T-helper 1 cell treated with Interleukin-12 subunit alpha and Interleukin-12 subunit beta and Interleukin-4 antibody, amounts not matched to agents 30 ng/mL and 1 ng/mL, for 36 hours (primary cell): ENCODE measurements at places on chromosomes 2 and 18. TPM values are rescaled to one million over a fixed set of nuclear protein-coding genes. Genes with fewer than 3 reads are reported as not detected.

The GCG gene
- total RNA-seq: not detected in 2 replicates

The SLC1A4 gene
- 35.7 and 38.1 TPM in 2 replicates for total RNA-seq

The TCF23 gene
- 0.05 TPM in 2 replicates for total RNA-seq

The INHBB gene
- not detected in 2 replicates for total RNA-seq

The BUB1 gene
- total RNA-seq: 87.5 and 88.5 TPM in 2 replicates

The ELOA2 gene
- not detected in 2 replicates for total RNA-seq

The POTEC gene
- total RNA-seq: not detected in 2 replicates

The IL1A gene
- 1.7 and 2.0 TPM in 2 replicates for total RNA-seq

The APCDD1 gene
- not detected in 2 replicates for total RNA-seq

The PFN4 gene
- total RNA-seq: 0.29 TPM in 1 of 2 replicates, not detected in the other

The STARD6 gene
- 0.27 TPM in 1 of 2 replicates, not detected in the other for total RNA-seq

The ABCB11 gene
- total RNA-seq: 0.05 TPM in 1 of 2 replicates, not detected in the other

The LCT gene
- 0.49 and 0.74 TPM in 2 replicates for total RNA-seq

The COLEC12 gene
- total RNA-seq: not detected in 2 replicates

The APLF gene
- 3.3 and 3.5 TPM in 2 replicates for total RNA-seq

The MARCHF4 gene
- total RNA-seq: not detected in 2 replicates

The IL36G gene
- total RNA-seq: 0.29 TPM in 1 of 2 replicates, not detected in the other

The TBR1 gene
- 0.05 and 0.10 TPM in 2 replicates for total RNA-seq

The EN1 gene
- total RNA-seq: not detected in 2 replicates

The TLX2 gene
- total RNA-seq: 1.2 and 1.6 TPM in 2 replicates

The NGEF gene
- not detected in 2 replicates for total RNA-seq

The NR4A2 gene
- 5.5 TPM in 2 replicates for total RNA-seq

The SH3RF3 gene
- 0.22 and 0.24 TPM in 2 replicates for total RNA-seq

The COL4A4 gene
- total RNA-seq: not detected in 2 replicates

The UGT1A9 gene
- total RNA-seq: not detected in 2 replicates

The CDH2 gene
- 0.27 and 0.61 TPM in 2 replicates for total RNA-seq

The TXNDC2 gene
- not detected in 2 replicates for total RNA-seq

The CTAGE1 gene
- not detected in 2 replicates for total RNA-seq

The AOX1 gene
- 0.32 and 0.34 TPM in 2 replicates for total RNA-seq

The CYS1 gene
- 1.3 and 1.6 TPM in 2 replicates for total RNA-seq

The CDH19 gene
- not detected in 2 replicates for total RNA-seq

The RBM45 gene
- total RNA-seq: 23.1 and 25.6 TPM in 2 replicates

The SLC19A3 gene
- total RNA-seq: not detected in 2 replicates

The DSG1 gene
- total RNA-seq: not detected in 2 replicates

The ABCG8 gene
- total RNA-seq: not detected in 2 replicates

The PLEKHH2 gene
- 0.05 and 0.10 TPM in 2 replicates for total RNA-seq

The CYP1B1 gene
- 13.2 and 15.6 TPM in 2 replicates for total RNA-seq

The CLASP1 gene
- total RNA-seq: 68.8 and 76.0 TPM in 2 replicates

The USP40 gene
- 10.3 and 11.0 TPM in 2 replicates for total RNA-seq

The ASB18 gene
- not detected in 2 replicates for total RNA-seq

The SYT4 gene
- not detected in 2 replicates for total RNA-seq

The LIMS2 gene
- total RNA-seq: 12.4 and 13.9 TPM in 2 replicates

The DYSF gene
- 0.12 and 0.17 TPM in 2 replicates for total RNA-seq

The ADCYAP1 gene
- not detected in 2 replicates for total RNA-seq

The EMX1 gene
- total RNA-seq: not detected in 2 replicates

The OTX1 gene
- not detected in 2 replicates for total RNA-seq

The LTBP1 gene
- 0.05 and 0.15 TPM in 2 replicates for total RNA-seq

The OXER1 gene
- total RNA-seq: 0.20 and 0.49 TPM in 2 replicates

The FHOD3 gene
- total RNA-seq: not detected in 2 replicates

The TANC1 gene
- 0.51 and 0.64 TPM in 2 replicates for total RNA-seq

The UPP2 gene
- 0.07 TPM in 1 of 2 replicates, not detected in the other for total RNA-seq

The PIEZO2 gene
- total RNA-seq: not detected in 2 replicates

The LOXL3 gene
- total RNA-seq: 0.78 and 0.98 TPM in 2 replicates
